ENCODE measurements at places on chromosomes 2 and 18.

- DNase-seq = no peak
These were observed 107.3 kb downstream of the MTCL1 start for GRCh38 chr18:8812631-8813030.

GRCh38 chr2:184879671-184880070 is 281.3 kb downstream of the ZNF804A start:
- DNase-seq = no peak

GRCh38 chr2:202494300-202495229 is 118.4 kb downstream of the BMPR2 start:
- DNase-seq = peak; percentile 75

DNA sequence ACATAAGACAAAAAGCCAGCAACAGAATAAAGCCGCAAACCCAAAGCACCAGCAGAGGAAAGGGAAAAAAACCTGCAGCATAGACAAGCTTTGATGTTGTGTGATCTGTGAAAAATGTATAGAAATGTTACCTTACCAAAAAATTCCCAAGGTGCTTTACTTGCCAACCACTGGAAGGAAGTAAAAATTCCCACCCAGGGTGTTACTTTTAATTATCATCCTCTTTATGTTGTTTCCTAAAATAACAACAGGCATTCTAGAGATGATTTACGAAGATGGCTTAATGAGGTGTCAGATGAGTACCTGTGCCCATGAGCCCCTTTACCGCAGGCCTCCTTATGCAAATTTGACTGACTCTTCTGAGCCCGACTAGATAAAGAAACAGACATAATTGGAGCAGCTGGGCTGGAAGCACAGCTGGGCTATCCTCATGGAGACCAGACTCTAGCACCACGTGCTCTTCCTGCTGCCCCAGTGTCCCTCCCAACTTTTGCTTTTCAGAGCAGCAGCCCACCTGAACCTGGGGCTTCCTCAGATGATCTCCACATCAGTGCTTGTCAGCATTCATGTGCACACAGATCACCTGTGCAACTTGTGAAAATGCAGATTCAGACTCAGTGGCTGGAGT is 41.5 kb downstream of the SRSF7 start:
- DNase-seq = no peak

DNA sequence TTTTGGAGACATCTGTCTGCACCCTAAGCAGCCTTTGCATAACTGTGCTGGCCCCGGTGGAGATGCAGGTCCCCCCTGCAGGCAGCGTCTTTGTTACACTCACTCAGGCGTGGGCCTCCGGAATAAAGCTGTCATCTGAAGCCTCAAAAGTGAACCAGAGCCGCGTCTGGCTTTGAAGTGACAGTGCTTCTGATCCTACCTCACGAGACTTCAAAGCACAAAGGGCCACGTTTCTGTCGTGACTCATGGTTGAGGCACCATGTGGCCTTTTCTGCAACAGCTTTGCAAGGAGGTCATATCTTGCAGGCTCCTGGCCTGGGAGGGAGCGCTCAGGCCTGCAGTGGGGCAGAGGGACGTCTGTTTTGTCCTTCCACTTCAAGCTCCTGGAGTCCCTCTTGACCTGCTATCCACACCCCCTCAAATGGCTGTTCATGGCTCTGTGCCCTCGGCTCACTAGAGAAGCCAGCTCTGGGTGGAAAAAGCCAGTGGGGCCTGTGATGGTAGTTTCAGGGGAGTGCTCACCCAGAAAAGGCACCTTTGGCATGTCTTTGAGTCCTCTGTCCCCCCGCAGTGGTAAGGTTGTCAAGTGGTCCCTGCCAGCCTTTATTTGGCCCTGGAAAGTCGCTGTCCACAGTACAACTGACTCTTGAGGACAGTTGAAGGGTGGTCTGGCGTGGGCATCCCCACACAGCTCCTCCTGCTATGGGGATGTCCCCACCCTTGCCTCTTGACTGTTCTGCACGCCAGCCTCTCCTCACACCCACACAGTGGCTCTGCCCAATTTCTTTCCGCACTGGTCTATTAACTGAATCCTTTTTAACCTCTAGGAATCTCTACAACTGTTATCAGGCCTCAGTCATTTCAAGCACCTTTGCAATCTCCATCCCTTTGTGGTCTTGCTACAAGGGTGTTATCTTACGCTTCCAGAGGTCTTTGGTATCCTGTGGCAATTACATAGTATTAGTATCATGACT is 19.3 kb downstream of the GPR55 start:
- DNase-seq = peak; percentile 95

All from islet precursor cell (in vitro differentiated cells).